Natural killer cell treated with Interleukin-12 subunit alpha and Interleukin-12 subunit beta and Interleukin-15 and Interleukin-18, amount 100 ng/mL, for 72 hours (primary cell): ENCODE measurements at places on chromosomes 1 and 21.

- DNase-seq: no peak
- H3K27ac ChIP-seq: no peak overlapping the region
- peaks cover 13% of the 10 kb centered on the region for H3K27me3 ChIP-seq
- H3K36me3 ChIP-seq: no peaks in the 10 kb centered on the region
- no peaks in the 10 kb centered on the region for H3K4me1 ChIP-seq
Observed at GRCh38 chr1:36829961-36830360, 204.4 kb downstream of the GRIK3 start.

DNA sequence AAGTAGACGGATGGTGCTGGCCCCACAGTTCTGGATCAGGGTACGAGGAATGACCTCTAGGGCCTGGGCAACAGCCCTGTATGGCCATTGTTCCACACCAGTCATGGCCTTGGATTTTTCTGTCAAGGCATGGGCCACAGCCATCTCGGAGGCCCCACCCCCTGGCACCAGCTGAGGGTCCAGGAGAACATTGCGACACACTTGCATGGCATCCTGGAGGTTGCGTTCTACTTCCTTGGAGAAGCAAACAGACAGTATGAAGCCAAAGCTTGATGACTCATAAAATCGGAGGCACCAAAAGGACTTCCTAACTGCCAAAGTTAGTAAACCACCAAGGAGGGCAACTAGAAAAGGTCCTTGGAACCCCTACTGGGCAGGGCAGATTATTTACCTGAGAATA, 11.9 kb upstream of the VHLL start:
- H3K36me3 ChIP-seq: peaks cover 41% of the 10 kb centered on the region
- peaks cover 5% of the 10 kb centered on the region for H3K4me1 ChIP-seq
- no peaks in the 10 kb centered on the region for H3K27me3 ChIP-seq

GRCh38 chr1:15469361-15469760, 6.5 kb upstream of the CELA2B start:
- no peak overlapping the region for H3K27ac ChIP-seq
- H3K27me3 ChIP-seq: no peaks in the 10 kb centered on the region
- H3K4me3 ChIP-seq: no peak overlapping the region
- no peaks in the 10 kb centered on the region for H3K4me1 ChIP-seq
- H3K36me3 ChIP-seq: no peaks in the 10 kb centered on the region
- DNase-seq: no peak

GRCh38 chr1:77536813-77537212, 145.6 kb downstream of the ZZZ3 start:
- H3K4me1 ChIP-seq: peaks cover 16% of the 10 kb centered on the region
- no peaks in the 10 kb centered on the region for H3K36me3 ChIP-seq
- H3K4me3 ChIP-seq: no peak overlapping the region

DNA sequence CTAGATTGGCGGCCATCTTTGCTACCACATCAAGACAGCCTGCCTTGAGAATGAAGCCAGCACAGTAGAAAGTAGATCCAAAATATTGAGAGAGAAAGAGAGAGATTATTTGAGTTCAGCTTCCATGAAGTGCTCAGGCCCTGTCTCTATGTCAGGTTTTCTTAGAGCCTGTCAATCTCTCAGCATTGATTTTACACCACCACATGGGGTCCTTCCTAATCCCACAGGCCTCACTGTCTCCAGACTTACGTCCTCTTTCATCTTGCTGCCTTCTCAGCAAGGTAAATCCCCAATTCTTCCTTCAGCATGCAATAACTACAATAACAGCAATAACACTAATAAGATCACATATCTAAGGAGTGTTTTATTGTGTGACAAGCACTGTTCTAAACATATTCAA, 21.0 kb downstream of the DYNLT5 start:
- no peak for DNase-seq
- H3K4me1 ChIP-seq: peaks cover 17% of the 10 kb centered on the region
- no peaks in the 10 kb centered on the region for H3K36me3 ChIP-seq
- no peak overlapping the region for H3K4me3 ChIP-seq
- H3K27me3 ChIP-seq: peaks cover 5% of the 10 kb centered on the region

GRCh38 chr21:41142051-41142795, 25.7 kb upstream of the BACE2 start:
- DNase-seq: no peak
- H3K27ac ChIP-seq: no peak overlapping the region
- H3K4me1 ChIP-seq: no peaks in the 10 kb centered on the region
- no peaks in the 10 kb centered on the region for H3K36me3 ChIP-seq
- peaks cover 6% of the 10 kb centered on the region for H3K27me3 ChIP-seq

GRCh38 chr1:193676996-193677549, 490.7 kb upstream of the B3GALT2 start:
- no peak for DNase-seq
- no peaks in the 10 kb centered on the region for H3K4me1 ChIP-seq
- no peak overlapping the region for H3K4me3 ChIP-seq
- H3K27ac ChIP-seq: no peak overlapping the region
- no peaks in the 10 kb centered on the region for H3K27me3 ChIP-seq

DNA sequence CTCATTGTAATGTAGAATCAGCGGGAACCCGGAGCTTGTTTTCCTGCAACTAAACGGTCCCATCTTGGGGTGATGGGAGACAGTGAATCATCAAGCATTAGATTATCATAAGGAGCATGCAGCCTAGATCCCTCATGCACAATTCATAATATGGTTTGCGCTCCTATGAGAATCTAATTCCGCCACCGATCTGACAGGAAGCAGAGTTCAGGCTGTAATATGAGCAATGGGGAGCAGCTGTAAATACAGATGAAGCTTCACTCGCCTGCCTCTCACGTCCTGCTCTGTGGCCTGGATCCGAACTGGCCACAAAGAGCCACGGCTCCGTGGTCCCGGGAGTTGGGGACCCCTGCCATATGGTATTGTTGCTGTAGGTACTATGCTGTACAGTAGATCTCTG, 1.6 kb downstream of the IFI44 start:
- peaks cover 45% of the 10 kb centered on the region for H3K4me1 ChIP-seq
- H3K27ac ChIP-seq: peak overlapping the region; percentile 86
- H3K27me3 ChIP-seq: no peaks in the 10 kb centered on the region

GRCh38 chr1:20358761-20359263, 68.1 kb downstream of the VWA5B1 start:
- DNase-seq: no peak
- no peak overlapping the region for H3K27ac ChIP-seq
- H3K36me3 ChIP-seq: no peaks in the 10 kb centered on the region
- H3K27me3 ChIP-seq: peaks cover 17% of the 10 kb centered on the region

- H3K4me3 ChIP-seq: no peak overlapping the region
- peak; percentile 58 for DNase-seq
- peaks cover 9% of the 10 kb centered on the region for H3K4me1 ChIP-seq
- peaks cover 4% of the 10 kb centered on the region for H3K36me3 ChIP-seq
Observed at GRCh38 chr21:33374450-33375096, 28.6 kb upstream of the IFNGR2 start.

GRCh38 chr21:39852726-39853500, 14.3 kb upstream of the PCP4 start:
- peaks cover 3% of the 10 kb centered on the region for H3K27me3 ChIP-seq
- no peaks in the 10 kb centered on the region for H3K36me3 ChIP-seq
- H3K4me1 ChIP-seq: no peaks in the 10 kb centered on the region
- no peak overlapping the region for H3K4me3 ChIP-seq
- DNase-seq: no peak

DNA sequence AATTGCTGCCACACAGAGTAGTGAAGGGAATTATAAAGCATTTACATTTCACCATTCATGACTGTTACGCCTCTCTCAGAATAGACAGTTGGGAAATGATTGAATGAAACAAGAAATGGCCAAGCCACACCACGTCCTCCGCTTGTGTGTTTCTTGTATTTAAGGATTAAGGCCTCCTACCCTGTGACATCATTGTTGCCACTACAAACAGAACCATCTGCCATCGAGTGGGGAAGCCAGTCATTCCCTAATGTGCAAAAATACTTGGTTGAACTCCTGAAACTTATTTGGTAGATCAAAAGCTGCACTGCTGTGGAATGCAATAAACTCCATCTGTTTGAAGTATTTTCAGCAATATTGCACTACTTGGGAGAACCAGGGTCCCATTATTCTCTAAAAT, 99.0 kb upstream of the C1orf105 start:
- no peaks in the 10 kb centered on the region for H3K4me1 ChIP-seq
- H3K27me3 ChIP-seq: no peaks in the 10 kb centered on the region
- no peaks in the 10 kb centered on the region for H3K36me3 ChIP-seq
- no peak overlapping the region for H3K27ac ChIP-seq
- DNase-seq: no peak

- no peak overlapping the region for H3K4me3 ChIP-seq
- no peak overlapping the region for H3K27ac ChIP-seq
- no peak for DNase-seq
- peaks cover 32% of the 10 kb centered on the region for H3K4me1 ChIP-seq
Observed at GRCh38 chr1:34845131-34845901, 14.2 kb downstream of the SMIM12 start.

- no peak overlapping the region for H3K4me3 ChIP-seq
- H3K27me3 ChIP-seq: peaks cover 2% of the 10 kb centered on the region
- no peaks in the 10 kb centered on the region for H3K36me3 ChIP-seq
- no peak for DNase-seq
Observed at GRCh38 chr1:245301162-245301580, 146.4 kb downstream of the KIF26B start.

- H3K4me1 ChIP-seq: peaks cover 50% of the 10 kb centered on the region
- H3K4me3 ChIP-seq: peak overlapping the region; percentile 30
- H3K27ac ChIP-seq: peak overlapping the region; percentile 36
- DNase-seq: no peak
- peaks cover 22% of the 10 kb centered on the region for H3K36me3 ChIP-seq
- H3K27me3 ChIP-seq: no peaks in the 10 kb centered on the region
Observed at GRCh38 chr1:244839656-244840055, 4.2 kb downstream of the COX20 start.

DNA sequence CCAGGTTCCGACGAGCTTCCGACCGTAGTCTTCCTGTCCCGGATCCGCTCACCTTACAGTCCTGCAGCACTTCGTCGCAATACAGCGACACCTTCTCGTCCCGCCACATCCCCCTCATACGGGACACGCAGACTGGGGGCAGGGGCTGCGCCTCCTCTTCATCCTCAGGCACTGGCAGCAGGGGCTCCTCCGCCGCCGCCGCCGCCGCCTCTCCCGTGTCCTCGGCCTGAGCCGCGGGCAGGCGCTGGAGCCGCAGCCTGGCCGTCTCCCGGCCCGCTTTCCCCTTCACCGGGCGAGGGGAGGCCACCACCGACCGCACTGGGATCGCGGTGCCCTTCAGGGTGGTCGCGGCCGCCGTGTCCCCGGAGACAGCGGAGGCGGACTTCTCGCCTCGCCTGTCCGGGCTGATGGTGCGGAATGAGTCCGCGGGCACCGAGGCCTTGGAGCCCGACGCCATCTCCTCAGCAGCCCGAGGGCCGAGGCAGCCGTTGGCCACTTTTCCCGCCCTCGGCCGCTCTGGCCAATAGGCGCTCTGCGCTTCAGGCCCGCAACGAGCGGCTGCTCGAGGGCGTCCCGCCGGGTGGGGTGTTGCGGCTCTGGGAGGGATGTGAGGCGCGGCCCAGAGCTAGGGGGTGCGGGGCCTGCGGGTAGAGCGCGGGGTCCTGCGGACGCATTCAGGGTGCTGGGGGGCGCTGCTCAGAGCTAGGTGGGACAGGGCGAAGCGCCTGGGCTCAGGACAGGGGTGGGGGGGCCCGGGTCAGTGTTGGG, at the start of gene SHCBP1L:
Gene SHCBP1L (minus strand): TSS at position 490 of the 768 bp plus-strand sequence. CDS start 33 bp downstream, at position 457.
- H3K4me1 ChIP-seq: no peaks in the 10 kb centered on the region
- no peak within 1 kb of the TSS for H3K4me3 ChIP-seq
- no peak for DNase-seq
- H3K27me3 ChIP-seq: peaks cover 19% of the 10 kb centered on the region
- H3K36me3 ChIP-seq: no peaks in the 10 kb centered on the region
- H3K27ac ChIP-seq: no peak within 1 kb of the TSS

DNA sequence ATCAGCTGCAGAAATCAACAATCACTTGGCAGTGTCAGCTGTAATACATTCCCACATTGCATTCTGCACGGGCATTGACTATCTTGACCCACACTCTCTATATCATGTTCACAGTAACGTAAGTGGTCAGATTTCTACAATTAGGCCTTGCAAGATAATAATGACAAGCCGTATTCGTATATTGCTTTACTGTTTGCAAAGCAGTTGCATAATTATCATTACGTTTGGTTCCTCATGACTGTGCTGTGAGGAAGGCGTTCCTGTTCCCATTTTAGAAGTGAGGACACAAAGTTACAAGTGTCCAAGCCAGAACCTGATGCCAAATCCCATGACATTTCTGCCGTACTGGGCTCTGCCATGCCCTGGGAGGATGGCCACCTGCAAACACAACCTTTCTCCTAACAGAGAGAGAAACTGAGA, 53.5 kb upstream of the TARBP1 start:
- no peaks in the 10 kb centered on the region for H3K36me3 ChIP-seq
- H3K4me3 ChIP-seq: no peak overlapping the region
- no peak for DNase-seq
- no peaks in the 10 kb centered on the region for H3K4me1 ChIP-seq

DNA sequence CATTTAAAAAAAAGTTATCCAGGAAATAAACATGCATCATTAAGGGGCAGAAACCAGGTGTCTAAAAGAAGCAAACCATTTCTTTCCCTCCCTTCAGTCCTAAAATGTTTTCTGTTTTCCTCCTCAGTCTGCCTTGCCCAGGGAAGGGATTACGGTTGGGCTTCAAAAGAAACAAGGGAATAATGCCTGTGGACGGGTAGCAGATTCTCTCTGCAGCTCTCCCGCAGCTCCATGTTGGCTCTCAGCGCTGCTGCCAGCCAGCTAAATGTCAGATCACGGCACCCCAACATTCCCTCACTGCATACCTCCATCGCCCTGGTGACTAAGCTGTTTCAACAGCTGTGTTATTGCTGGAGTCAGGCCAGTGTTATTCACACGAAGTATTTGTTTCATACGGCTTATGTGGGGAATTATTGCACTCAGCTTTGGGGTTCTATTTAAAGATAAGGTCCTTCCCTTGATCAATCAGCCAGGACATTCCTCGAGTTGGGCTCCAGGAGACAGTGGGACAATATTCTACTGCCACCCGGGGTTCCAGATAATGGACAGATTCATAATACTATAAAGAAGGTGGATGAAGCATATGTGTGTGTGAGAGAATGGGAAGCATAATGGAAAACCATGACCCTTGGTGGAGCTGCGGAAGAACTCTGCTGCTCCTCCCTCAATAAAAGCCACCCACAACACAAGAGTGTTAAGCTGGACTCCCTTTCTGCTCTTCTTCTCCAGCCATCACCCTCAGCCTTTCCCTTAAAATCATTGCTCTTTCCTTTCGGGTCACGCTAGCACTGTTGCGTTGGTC, 58.2 kb downstream of the WLS start:
- DNase-seq: no peak
- H3K4me3 ChIP-seq: no peak overlapping the region
- no peaks in the 10 kb centered on the region for H3K27me3 ChIP-seq
- H3K4me1 ChIP-seq: no peaks in the 10 kb centered on the region
- no peaks in the 10 kb centered on the region for H3K36me3 ChIP-seq

DNA sequence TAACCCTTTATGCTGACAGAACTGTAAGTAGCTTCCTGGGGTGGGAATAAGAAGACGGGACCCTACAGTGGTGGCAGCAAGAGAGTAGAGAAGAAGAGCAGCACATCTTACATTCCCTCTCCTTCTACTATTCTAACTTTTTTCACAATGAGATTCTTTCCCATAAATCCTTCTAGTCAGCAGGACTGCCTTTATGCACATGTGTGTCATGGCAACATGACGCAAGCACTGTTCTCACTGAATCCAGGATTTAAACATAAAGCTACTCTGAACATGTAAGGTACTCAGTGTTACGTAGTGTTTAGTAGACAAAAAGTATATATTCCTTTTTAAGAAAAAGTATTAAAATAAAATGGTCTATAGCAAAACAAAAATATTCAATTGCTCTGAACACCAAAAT, 309.7 kb upstream of the LYPLAL1 start:
- H3K4me3 ChIP-seq: no peak overlapping the region
- H3K4me1 ChIP-seq: no peaks in the 10 kb centered on the region
- no peaks in the 10 kb centered on the region for H3K36me3 ChIP-seq
- no peak for DNase-seq
- H3K27ac ChIP-seq: no peak overlapping the region

- no peaks in the 10 kb centered on the region for H3K27me3 ChIP-seq
- no peak for DNase-seq
- H3K27ac ChIP-seq: peak overlapping the region; percentile 90
- peaks cover 18% of the 10 kb centered on the region for H3K36me3 ChIP-seq
- H3K4me1 ChIP-seq: peaks cover 30% of the 10 kb centered on the region
- peak overlapping the region; percentile 99 for H3K4me3 ChIP-seq
Observed at GRCh38 chr1:50971748-50972305, 1.8 kb downstream of the CDKN2C start.
